ENCODE measurements at places on chromosomes 2 and 18. TPM values are rescaled to one million over a fixed set of nuclear protein-coding genes. Genes with fewer than 3 reads are reported as not detected.

- DNase-seq = no peak
- H3K36me3 ChIP-seq = no peaks in the 10 kb centered on the region
- no peaks in the 10 kb centered on the region for H3K27me3 ChIP-seq
- no peak overlapping the region for H3K4me3 ChIP-seq
- no peak overlapping the region for H3K27ac ChIP-seq
These were observed 446.2 kb upstream of the SLC14A2 start for GRCh38 chr18:45168866-45169600.

DNA sequence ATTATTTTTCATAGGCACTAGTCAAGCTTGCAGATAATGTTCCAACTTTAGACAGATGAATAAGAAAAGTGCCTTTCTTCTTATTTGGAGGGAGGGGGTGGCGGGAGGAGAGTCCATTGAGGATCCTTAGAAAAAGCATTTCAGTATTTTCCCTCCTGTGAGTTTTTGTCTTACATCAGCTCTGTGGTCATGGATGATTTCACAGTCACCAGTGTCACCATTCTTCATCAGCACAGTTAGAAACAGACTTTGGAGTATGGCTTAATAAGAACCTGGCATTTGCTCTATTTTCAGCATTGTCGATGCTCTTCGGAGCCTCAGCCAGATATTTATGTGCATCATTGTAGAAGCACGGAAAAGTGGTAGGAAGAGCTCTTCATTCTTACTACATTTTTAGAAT lies 70.1 kb downstream of the SLC39A10 start:
- no peak for DNase-seq
- no peak overlapping the region for H3K4me3 ChIP-seq
- H3K27me3 ChIP-seq = no peaks in the 10 kb centered on the region
- no peaks in the 10 kb centered on the region for H3K36me3 ChIP-seq
- no peak overlapping the region for H3K27ac ChIP-seq

GRCh38 chr18:80136679-80137078 lies 27.6 kb downstream of the ADNP2 start:
- H3K27me3 ChIP-seq = no peaks in the 10 kb centered on the region
- H3K4me3 ChIP-seq = no peak overlapping the region
- no peaks in the 10 kb centered on the region for H3K4me1 ChIP-seq

DNA sequence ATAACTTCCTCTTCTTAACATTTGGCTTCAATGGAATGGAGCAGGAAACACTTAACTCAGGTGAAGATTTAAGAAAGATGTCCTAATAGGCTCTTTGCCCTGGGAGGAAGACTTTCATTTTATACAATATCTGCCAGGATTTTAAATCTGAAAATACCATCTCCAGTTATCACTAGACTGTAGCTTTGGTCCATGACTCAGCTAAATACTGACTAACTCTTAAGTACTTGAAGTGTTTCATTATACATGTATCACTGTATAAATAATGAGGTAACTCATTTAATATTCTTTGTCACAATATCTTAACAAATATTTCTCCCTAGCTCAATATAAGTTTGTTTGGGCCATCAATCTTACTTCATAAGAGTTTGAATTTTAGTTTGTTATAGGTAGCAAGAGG lies 34.7 kb downstream of the RBKS start:
- no peak for DNase-seq
- no peak overlapping the region for H3K27ac ChIP-seq
- no peaks in the 10 kb centered on the region for H3K27me3 ChIP-seq

DNA sequence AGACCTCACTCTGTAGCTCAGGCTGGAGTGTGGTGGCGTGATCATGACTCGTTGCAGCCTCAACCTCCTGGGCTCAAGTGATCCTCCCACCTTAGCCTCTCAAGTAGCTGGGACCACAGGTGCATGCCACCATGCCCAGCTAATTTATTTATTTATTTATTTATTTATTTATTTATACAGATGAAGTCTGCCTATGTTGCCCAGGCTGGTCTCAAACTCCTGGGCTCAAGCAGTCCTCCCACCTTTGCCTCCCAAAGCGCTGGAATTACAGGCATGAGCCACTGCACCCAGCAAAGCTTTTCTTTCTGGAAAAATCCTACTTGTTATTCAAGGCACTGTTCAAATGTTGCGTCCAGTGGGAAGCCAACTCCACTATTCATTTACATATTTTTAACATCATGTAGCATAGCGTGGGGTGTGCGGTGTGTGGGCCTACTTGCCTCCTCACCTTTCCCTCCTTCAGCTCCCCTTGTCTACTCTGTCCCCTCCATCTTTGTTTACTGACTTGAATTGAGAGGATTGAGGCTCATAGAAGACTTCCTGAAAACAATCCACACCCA lies 6.8 kb upstream of the RHOB start:
- H3K4me1 ChIP-seq = no peaks in the 10 kb centered on the region
- DNase-seq = peak; percentile 37
- H3K4me3 ChIP-seq = no peak overlapping the region
- no peaks in the 10 kb centered on the region for H3K27me3 ChIP-seq
- H3K36me3 ChIP-seq = no peaks in the 10 kb centered on the region
- no peak overlapping the region for H3K27ac ChIP-seq

DNA sequence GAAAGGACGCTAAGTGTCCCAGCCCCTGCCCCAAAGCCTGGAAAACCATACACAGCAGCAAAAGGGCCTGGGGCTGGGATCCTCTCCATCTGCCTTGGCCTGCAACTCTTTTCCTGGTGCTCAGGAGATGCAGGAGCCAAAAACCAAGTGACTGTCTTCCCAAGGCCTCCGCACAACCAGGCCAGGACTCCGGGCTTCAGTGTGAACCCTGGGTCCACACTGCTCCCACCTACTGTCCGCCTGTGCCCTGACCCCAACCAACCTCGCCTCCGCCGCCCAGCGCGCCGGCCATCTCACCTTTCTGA lies 1.1 kb downstream of the FEV start:
- peaks cover 20% of the 10 kb centered on the region for H3K4me1 ChIP-seq
- peaks cover 3% of the 10 kb centered on the region for H3K27me3 ChIP-seq
- H3K4me3 ChIP-seq = peak overlapping the region; percentile 24
- no peak overlapping the region for H3K27ac ChIP-seq

DNA sequence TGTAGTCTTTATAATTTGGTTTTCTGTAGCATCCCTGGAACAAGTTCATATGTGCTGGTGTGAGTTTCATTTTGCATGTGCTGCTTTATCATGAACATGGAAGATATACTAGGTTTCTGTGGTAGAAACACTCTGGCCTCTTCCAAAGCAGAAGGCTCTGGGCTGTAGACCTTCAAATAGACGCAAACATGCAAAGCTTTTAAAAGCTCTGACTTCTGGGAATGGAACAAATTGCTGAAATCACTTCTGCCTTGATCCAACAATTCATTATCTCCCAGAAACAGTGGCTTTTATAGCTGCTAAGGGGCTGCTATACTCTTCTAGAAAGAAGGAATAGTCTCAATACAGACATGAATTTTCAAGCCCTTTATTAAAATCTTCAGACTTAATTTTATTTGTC lies 382.2 kb downstream of the LRP1B start:
- no peaks in the 10 kb centered on the region for H3K4me1 ChIP-seq
- no peak overlapping the region for H3K27ac ChIP-seq
- H3K27me3 ChIP-seq = no peaks in the 10 kb centered on the region
- DNase-seq = no peak

DNA sequence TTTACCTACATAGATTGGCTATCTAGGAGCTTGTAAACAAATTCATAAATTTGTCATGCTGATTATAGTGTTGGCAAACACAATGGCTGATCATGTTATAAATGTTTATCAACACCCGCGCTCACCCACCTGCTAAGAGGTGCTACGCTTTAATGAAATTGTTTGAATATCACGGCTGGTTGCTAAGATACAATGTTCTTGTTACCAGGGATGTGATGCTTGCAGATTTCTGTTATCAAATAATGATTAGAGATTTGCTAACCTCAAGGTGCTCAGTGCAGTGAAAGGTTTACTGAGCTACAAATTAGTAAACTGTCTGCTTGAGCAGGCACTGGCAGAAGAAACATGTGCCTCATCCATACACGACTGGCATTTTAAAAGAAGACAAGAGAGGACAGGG lies 160.0 kb upstream of the ZEB2 start:
- no peaks in the 10 kb centered on the region for H3K27me3 ChIP-seq
- H3K27ac ChIP-seq = no peak overlapping the region
- H3K4me3 ChIP-seq = no peak overlapping the region
- no peak for DNase-seq

CAPN13 gene
- 387 TPM for total RNA-seq

GRCh38 chr2:208466151-208466919 lies 59.7 kb downstream of the PTH2R start:
- H3K27me3 ChIP-seq = no peaks in the 10 kb centered on the region
- no peak overlapping the region for H3K4me3 ChIP-seq
- no peak for DNase-seq
- no peaks in the 10 kb centered on the region for H3K4me1 ChIP-seq
- no peak overlapping the region for H3K27ac ChIP-seq

RFX8 gene
- total RNA-seq = not detected

- no peak overlapping the region for H3K27ac ChIP-seq
- no peaks in the 10 kb centered on the region for H3K4me1 ChIP-seq
- H3K4me3 ChIP-seq = no peak overlapping the region
- H3K27me3 ChIP-seq = no peaks in the 10 kb centered on the region
- peak; percentile 88 for DNase-seq
- no peaks in the 10 kb centered on the region for H3K36me3 ChIP-seq
These were observed 5.1 kb upstream of the MIB1 start for GRCh38 chr18:21735452-21736015.

DNA sequence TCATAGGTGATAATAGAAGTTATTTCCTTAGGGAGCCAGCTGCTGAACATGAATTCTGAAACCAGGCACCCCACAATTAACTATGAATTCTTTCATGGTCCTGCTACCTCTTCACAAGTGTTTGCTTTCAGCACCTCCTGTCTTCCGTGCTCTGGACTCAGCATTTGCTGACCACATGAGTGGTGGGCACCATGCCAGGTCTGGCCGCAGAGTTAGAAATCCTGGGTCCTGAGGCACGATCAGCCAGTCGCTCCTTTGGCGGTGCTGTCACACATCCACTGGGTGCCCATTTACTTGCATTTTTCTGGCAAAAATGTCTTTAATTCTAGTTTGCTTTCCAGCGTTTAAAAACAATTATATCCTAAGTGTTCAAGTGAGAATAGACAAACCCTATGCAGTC lies 196.4 kb upstream of the PXDN start:
- H3K36me3 ChIP-seq = no peaks in the 10 kb centered on the region
- no peak for DNase-seq

GRCh38 chr18:12394428-12394827 lies 13.3 kb upstream of the PRELID3A start:
- peak; percentile 59 for DNase-seq
- no peak overlapping the region for H3K4me3 ChIP-seq
- no peaks in the 10 kb centered on the region for H3K27me3 ChIP-seq
- H3K27ac ChIP-seq = no peak overlapping the region
- no peaks in the 10 kb centered on the region for H3K4me1 ChIP-seq

DNA sequence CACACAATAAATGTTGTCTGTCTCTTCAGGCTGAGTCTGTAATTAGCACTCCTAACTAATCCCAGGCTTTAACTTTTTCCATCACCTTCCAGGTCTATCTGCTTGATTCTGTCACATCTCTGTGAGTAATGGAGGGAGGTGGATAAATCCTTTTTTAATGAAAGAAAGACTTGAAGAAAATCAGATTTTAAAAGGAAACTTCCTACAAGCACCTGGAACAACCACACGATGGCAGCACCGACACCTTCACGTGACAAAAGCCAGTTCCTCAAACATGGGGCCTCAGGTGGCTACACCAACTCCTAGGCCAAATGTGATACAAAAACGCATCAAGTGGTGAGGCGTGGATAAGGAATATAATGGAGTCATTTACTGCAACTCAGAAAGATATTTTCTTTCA lies 41.8 kb downstream of the TGFBRAP1 start:
- H3K36me3 ChIP-seq = no peaks in the 10 kb centered on the region
- H3K4me1 ChIP-seq = no peaks in the 10 kb centered on the region
- H3K4me3 ChIP-seq = no peak overlapping the region
- no peaks in the 10 kb centered on the region for H3K27me3 ChIP-seq

GRCh38 chr2:79757526-79757925 lies 244.7 kb downstream of the CTNNA2 start:
- no peaks in the 10 kb centered on the region for H3K4me1 ChIP-seq
- no peak overlapping the region for H3K27ac ChIP-seq
- H3K36me3 ChIP-seq = no peaks in the 10 kb centered on the region
- no peak overlapping the region for H3K4me3 ChIP-seq

TMEM87B gene
- 51.2 TPM for total RNA-seq

GRCh38 chr2:153222231-153223165 lies 256.1 kb downstream of the RPRM start:
- no peaks in the 10 kb centered on the region for H3K27me3 ChIP-seq
- no peaks in the 10 kb centered on the region for H3K4me1 ChIP-seq
- DNase-seq = no peak
- H3K27ac ChIP-seq = no peak overlapping the region
- no peaks in the 10 kb centered on the region for H3K36me3 ChIP-seq

- H3K4me3 ChIP-seq = no peak overlapping the region
- H3K27me3 ChIP-seq = no peaks in the 10 kb centered on the region
- DNase-seq = no peak
- no peak overlapping the region for H3K27ac ChIP-seq
These were observed 85.5 kb downstream of the EPC2 start for GRCh38 chr2:148730085-148730484.

DNA sequence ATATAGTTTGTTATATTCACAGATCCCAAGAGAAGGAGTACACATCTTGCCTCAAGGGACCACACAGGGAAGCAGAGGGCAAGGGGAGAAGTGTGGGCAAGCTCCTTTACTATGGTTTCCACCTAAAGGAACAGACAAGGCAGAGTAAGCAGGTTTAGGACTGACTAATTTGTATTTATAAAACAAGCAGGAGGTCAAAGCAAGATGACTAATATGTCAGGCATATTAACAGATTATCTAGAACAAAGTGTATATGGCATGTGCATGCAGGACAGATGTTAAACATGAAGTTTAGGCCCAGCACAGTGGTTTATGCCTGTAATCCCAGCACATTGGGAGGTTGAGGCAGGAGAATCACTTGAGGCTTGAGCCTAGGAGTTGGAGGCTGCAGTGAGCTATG lies 3.7 kb upstream of the LRP2 start:
- H3K27me3 ChIP-seq = no peaks in the 10 kb centered on the region
- no peak overlapping the region for H3K4me3 ChIP-seq
- H3K27ac ChIP-seq = no peak overlapping the region
- H3K4me1 ChIP-seq = peaks cover 37% of the 10 kb centered on the region
- no peak for DNase-seq
- no peaks in the 10 kb centered on the region for H3K36me3 ChIP-seq

TSPYL6 gene
- total RNA-seq = not detected

FOXD4L1 gene
- not detected for total RNA-seq

- H3K27ac ChIP-seq = no peak overlapping the region
- H3K36me3 ChIP-seq = no peaks in the 10 kb centered on the region
- DNase-seq = no peak
- no peaks in the 10 kb centered on the region for H3K27me3 ChIP-seq
- H3K4me1 ChIP-seq = no peaks in the 10 kb centered on the region
- no peak overlapping the region for H3K4me3 ChIP-seq
These were observed 39.5 kb downstream of the CYP26B1 start for GRCh38 chr2:72108121-72108520.

- H3K27ac ChIP-seq = no peak overlapping the region
- no peaks in the 10 kb centered on the region for H3K4me1 ChIP-seq
- no peaks in the 10 kb centered on the region for H3K36me3 ChIP-seq
These were observed 96.8 kb downstream of the CLIP4 start for GRCh38 chr2:29212009-29212408.

CD8B2 gene
- not detected for total RNA-seq

- no peak overlapping the region for H3K27ac ChIP-seq
- no peaks in the 10 kb centered on the region for H3K36me3 ChIP-seq
- H3K27me3 ChIP-seq = no peaks in the 10 kb centered on the region
- H3K4me1 ChIP-seq = no peaks in the 10 kb centered on the region
- no peak for DNase-seq
These were observed 19.5 kb downstream of the CIB4 start for GRCh38 chr2:26621469-26622199.

ANTXR1 gene
- 39.6 TPM for total RNA-seq
